ENCODE measurements at places on chromosomes 7 and 10.

DNA sequence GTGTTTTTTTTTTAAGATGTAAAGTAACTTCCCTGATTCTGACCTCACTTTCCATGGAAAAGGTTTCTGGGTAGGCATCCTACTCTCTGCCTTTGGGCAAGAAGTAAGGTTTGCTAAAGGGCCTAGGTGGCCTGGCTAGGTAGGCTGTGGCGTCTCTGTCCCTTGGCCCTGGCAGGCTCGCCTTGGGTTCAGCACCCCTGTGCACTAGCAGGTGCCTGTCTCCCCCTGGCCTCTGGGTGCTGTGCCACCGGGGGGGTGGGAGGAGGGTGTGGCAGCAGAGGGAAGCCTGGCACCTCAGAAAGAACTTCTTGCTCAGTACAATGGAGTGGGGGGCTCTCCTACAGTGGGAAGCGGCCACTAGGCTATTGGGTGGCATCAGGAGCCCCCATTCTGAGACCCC lies 14.0 kb downstream of the TECPR1 start:
- DNase-seq: no peak

DNA sequence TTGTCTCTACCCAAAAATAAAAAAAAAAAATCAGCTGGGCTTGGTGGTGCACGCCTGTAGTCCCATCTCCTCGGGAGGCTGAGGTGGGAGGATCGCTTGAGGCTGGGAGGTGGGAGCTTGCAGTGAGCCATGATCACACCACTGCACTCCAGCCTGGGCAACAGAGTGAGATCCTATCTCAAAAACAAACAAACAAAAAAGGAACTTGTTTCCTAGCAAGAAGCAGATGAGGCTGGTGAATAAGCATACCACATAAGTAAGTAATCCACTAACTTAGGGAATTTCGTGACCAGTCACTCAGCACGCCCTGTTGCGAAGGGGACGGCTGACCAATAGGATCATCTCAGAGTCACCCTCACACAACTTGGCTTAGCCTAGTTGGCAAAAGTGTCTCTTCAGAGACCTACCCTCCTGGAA lies 64.6 kb downstream of the CUX1 start:
- no peak for DNase-seq

DNA sequence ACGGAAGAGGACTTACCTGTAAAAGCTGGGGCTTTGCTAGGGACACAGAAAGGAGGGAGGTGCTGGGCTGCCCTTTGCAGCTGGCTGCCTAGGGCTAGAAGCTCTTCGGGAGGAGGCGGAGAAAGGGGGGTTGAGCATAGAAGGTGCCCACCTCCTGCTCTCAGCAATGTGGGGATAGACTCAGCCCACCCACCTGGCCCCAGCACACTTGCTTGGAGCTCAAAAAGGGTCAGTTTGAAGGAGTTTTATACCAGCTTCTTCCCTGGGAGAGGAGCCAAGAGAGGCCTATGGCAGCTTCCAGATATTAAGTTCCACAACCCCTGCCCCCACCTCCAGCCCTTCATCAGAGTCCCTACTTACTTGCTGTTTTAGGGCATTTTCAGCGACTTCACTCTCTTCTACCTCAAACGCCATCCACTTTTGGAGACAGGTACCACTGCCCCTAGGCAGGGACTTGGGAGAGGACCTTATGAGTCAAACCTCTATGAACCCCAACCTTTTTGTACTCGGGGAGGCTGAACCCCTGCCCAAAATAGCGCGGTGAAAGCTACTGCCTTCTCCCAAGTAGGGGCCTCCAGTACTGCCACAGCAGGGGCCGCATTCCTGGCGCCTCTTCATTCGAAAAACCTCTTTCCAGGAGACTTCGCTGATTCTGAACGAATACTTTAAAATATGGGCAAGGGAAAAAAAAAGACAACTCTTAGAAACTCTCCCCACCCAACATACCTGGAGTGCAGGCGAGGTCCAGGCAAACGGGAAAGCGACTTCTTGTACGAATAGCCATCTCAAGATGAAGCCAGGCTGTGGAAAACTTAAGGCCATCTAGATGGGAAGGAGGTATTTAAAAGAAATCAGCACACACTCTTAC lies 1.2 kb upstream of the EVX1 start:
- peak; percentile 55 for DNase-seq

DNA sequence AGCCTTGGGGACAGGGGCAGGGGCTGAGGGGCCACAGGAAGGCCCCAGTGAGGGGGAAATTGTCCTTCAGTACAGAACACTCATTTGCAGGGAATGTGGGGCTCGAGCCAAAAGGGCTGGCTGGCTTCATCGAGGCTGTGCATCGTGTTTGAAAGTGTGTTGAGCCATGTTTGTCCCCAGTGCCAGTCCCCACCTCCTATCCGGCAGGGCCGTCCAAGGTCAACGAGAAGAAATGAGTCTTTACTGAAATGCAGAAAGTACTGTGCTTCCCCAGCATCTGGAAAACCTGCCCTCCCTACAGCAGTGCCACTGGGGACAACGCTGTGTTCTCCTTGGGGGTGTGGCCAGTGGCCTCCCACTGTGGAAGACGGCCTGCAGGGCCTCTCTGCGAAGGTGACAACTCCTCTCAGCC lies 214.1 kb downstream of the KLF6 start:
- DNase-seq: no peak

DNA sequence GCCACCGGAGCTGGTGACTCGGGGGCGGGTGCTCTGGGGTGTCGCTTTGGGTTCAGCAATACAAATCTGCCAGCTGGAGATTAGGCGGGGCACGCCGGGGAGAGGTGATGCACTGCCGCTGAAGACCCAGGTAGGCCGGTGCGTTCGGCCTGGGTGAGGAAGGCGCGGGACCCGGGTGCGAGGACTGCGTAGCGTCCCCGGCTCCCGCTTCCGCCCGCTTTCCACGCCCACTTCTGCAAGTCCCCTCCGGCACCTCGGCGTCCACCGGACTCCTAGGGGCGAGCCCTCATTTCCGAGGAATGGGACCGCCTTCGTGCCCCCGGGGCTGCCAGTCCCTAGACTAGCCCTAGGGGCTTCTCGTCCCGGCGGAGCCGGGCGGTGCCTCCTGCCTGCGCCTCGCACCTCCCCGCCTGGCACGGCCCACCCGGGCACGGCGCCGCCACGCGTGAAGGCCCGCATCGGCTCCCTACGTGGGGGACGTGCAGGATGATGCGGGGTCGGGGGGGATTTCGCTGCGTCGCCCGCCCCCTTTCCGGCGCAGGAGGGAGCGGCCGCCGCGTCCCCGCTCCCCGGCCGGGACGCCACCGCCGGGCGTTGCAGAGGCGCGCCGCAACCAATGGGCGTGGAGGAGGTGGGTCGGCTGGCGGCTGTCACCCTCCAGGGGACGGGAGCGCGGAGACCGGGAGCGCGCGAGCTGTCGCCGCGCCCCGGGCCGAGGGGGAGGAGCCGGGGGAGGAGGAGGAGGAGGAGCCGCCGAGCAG lies 40.0 kb downstream of the HK1 start:
- DNase-seq: peak; percentile 96

DNA sequence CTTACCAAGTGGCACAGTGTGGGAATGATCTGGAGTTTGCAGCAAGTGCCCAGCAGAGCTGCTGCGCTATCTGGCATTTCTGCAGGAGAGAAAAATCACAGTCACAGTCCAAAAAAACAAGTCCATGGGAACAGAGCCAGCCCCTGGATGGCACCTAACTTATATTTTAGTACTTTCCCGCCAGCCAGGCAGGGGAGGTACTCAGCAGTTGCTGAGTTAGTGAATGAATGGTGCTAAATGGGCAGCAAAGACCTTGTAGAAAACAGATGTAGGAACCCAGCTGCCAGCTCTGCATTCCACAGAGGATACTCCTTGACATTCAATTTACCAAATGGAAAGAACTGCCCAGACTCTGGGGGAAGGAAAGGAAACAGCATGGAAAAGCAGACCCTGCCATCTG lies 54.5 kb downstream of the GSDME start:
- DNase-seq: no peak

DNA sequence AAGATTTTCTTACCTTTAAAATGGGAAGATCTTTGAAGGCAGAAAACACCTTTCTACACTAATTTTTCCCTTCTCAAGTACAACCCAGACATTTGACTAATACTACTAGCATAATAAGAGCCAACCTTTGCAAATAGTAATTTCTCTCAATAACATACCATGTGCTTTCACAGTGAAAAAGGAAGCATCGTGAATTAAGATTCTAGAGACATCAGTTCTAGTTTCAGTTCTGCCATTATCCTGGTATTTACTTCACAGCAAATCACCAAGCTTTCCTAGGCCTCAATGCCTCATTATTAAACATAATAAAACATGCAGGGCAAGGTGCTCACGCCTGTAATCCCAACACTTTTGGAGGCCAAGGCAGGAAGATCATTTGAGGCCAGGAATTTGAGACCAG lies 24.9 kb downstream of the GSAP start:
- DNase-seq: no peak

DNA sequence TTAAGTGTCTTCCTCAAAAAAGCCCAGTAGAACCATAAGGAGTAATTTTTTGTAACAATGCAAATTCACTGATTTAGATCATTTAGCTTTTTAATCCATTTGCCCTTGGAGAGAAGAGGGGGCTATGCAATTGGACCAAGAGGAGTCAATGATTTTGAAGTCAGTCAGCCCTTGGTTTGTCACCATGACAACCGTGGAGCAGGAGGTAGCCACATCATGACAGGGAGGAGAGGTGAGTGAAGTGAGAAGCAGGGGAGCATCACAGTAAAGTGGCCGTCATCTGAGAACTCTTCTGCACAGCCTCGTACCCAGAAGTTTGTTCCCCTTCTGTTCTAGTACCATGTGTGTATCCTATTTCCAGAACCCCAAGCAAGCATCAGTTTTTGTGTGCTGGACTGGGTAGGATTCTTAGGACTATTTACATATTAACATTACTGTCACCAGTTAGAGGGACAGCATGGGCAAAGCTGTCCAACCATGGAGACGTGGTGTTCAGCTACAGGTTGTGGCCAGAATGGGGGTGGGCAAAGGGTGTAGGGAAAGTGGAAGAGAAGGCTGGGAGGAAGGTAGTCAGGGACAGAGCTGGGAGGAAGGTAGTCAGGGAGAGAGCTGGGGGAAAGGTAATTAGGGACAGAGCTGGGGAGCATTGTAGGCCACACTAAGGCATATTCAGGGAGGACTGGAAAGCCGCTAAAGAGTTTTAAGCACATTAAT lies 13.1 kb downstream of the UBE3C start:
- DNase-seq: no peak

DNA sequence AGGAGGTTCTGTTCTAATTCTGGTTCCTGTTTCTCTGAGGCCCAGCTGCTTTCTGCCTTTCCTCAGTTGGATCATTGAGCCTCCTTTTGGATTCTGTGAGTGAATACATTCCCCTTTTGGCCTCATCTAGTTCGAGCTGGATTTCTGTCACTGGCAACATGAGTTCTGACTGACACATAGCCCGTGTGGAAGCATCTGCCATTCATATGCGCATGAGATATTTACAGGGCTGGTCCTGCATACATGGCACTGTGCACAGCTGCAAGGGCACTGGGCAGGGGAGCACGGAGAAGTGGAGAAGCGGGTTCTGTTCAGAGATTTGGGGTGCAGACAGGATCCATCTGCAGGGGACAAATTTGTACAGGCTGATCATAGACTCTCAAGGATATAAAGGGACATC lies 352.8 kb downstream of the RPS24 start:
- no peak for DNase-seq

DNA sequence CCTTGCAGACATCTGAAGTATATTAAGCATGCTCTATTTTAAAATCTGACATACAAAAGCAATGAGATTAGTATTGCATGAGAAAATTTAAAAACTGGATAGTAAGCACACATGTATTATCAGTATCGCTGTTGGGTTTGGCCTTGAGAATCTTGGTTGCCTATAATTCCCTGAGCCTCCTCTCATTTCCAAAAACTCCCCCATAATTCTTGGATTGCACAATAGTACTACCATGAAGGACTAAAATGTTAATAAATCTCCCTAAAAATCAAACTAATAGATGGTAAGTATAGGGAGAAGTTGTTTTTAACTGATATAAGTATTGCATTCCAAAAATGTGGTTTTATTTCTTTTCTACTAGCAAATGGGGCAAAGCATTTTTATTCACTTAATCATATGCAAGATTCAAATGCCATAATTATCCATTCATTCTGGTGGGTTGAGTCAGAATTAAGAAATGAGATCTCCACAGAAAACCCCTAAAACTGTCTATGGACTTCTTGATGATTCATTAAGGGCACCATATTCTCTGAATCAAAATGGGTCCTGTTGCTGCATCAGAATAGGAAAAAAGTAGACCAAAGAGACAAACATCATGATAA lies 10.3 kb upstream of the VIM start:
- no peak for DNase-seq

GRCh38 chr7:120273476-120273975 lies 551 bp downstream of the KCND2 start:
- peak; percentile 72 for DNase-seq

DNA sequence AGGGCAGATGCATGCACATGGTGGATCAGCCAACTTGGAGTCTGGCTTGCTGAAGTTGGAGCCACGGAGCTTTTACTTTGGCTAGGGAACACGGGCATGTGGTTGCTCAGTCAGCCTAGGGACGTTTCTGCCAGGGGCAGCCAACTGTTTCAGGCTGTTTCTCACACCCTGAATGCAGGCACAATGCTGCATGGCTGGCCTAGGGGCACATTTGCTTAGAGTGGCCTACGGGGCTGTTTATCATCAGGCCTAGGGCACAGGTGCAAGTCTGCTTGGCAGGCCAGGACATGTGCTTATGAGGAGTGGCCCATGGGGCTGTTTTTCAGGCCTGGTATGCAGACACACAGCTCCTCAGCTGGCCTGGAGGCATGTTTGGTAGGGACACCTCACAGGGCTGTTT lies 107.4 kb downstream of the GSAP start:
- DNase-seq: no peak

Measured in right kidney (tissue), 9 donors.